RWPE1 (cell line): ENCODE measurements at places on chromosomes 1 and 21.

DNA sequence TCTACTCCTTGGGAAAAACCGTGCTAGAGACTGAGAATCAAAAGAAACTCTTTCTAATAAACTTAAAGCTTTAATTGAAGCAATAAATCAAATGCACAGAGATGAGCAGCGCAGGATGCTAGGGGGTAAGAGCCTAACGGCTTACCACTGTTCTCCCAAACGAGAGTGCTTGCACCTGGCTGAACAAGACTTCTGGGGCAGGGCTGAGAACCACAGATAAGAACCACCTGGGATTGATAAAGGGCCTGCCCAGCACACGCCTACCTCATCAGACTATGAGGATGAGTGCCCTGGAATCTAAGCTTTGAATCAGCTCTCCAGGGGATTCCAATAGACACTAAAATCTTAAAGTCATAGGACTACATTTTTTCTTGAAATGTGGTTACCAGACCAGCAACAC, 43.3 kb downstream of the KRTAP19-8 start:
- DNase-seq = no peak

DNA sequence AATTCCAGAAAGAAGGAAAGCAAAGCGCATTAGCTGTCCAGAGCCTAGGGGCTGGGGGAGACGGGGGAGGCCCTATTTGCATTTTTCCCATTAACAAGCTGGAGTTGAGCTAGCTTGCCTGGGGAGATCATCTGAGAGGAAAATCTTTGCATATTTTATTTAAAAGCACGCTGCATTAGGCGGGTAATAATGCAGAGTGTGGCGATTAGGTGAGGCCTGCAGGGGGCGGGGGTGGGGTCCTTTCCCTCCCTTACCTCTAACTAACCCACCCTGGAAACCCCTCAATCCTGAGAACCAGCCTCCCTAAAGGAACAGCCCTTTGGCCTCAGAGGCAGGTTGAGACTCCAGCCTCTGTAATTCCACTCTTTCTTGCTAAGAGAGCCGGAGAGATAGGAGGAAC, 16.2 kb downstream of the C1orf216 start:
- DNase-seq = no peak

DNA sequence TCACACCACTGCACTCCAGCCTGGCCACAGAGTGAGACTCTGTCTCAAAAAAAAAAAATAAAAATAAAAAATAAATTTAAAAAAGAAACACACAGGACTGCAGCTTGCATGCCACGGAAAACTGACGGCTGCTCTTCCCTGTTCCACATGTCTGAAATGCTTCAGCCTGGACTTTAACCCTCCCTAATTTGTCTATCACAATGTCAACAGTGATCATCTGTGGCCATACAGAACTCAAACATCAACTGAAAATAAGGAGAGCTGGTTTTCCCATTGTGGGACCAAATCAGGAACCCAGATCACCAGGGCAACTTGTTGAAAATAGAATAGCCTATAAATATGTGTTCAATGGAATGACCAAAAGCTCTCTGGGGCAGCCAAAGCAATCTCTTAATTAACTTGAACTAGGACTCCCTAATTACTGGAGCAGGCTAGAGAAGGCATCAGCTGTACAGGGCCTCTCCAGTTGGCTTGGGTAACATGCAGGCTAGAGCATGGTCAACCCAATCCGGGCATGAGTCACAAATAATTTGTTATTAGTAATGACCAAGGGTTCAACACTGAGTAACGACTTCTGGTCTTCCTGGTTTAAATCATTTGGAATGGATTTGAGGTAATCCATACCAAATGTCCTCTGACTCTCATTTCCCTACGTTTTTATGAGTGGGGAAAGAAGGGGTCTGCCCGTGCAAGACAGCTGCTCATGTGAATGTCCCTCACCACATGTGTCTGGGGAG, 62.7 kb upstream of the KAZN start:
- no peak for DNase-seq

DNA sequence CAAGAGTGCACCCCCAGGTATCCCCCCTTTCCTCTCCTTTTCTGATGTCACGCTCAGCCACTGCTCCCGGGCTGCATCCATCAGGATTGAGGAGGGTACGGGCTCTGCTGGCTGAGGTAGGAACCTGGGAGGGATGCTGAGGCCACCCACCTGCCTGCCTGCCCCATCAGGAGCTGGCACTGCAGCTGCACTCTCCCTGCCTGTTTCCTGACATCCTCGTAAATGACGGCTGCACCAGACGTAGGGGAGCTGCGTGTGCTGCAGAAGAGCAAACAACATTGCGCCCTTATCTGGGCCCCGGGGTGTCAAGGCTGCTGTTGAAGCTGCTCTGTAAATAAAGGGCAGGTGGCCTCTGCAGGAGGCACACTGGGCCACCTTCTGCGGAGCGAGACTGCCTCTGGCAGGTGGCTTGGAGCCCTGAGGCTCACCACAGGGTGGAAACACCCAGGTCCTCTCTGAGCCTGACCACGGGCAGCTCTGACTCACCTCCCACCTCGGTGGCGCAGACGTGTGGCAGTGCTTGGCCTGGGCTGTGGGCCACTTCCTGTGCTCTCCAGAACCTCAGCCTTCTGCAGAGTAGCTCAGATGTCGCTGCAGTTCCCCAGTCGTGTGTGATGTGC, 30.9 kb downstream of the SNAP47 start:
- DNase-seq = no peak

DNA sequence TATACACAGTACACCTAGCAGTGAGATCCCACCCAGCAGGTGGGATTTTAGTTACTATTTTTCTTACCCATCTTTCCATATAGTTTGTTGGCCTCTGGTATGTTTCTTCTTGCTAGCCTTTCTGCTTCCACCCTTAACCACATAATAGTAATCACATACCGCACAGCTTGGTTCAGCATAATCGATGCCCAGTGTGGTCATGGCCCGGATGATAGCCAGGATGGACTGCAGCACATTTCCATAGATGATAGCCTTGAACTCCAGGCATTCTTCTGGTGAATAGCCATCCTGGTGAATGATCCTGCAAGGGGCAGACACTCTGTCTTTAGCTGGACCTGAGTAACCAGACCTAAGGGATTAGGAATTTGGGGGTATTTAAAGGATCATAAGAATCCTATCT, 9.5 kb downstream of the GNAT2 start:
- no peak for DNase-seq

DNA sequence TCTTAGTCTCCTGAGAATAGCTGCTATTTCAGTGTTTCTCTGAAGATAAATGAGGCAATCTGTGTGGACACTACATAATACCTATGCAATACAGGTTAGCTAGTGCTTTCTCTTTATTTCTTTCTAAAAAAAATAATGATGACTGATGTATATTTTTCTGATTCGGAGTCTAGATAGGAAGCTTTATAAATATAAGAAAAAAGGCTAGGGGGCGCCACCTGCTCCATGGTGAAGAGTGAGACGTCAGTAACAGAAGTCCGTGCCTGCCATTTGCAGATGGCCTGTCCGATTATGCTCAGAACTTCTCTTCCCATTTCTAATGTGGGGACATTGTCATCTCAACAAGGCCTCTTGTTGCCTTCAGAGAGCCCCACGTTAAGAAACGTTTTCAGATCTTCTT, 26.4 kb downstream of the QSOX1 start:
- no peak for DNase-seq

GRCh38 chr1:174171073-174171472, 11.8 kb downstream of the RABGAP1L start:
- DNase-seq = no peak

DNA sequence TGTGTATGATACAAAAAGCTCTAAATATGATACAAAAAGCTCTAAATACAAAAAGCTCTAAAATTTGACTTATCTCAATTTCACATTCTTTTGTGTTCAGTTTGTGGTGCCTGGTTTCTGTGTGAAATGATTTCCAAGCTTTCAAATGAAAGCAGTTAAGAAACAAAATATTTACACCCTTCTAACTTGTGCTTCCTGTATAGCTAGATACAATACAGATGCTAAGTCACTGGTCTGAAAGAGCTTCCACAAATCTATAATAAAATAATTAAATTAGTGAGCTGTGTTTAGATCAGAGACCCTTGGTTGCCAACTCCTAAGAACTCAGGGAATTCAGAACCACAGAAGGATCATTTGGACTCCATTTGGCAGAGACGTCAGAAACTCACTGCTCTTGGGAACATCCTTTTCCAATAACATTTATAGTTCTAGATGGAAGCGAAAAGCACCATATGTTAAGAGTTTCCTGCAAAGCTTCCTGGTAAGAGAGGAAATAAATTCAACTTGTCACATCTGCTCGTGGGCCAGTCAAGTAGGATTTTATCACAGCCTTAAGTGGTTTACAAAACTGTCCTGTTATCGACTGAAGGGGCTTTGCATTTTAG, 1079.1 kb downstream of the ADGRL2 start:
- DNase-seq = no peak

- DNase-seq = no peak
Observed at GRCh38 chr1:92882819-92883218, 51.0 kb downstream of the RPL5 start.

GRCh38 chr1:84152649-84153056, 8.6 kb downstream of the PRKACB start:
- DNase-seq = no peak

GRCh38 chr1:177289532-177289931, 118.8 kb downstream of the BRINP2 start:
- DNase-seq = peak; percentile 19

DNA sequence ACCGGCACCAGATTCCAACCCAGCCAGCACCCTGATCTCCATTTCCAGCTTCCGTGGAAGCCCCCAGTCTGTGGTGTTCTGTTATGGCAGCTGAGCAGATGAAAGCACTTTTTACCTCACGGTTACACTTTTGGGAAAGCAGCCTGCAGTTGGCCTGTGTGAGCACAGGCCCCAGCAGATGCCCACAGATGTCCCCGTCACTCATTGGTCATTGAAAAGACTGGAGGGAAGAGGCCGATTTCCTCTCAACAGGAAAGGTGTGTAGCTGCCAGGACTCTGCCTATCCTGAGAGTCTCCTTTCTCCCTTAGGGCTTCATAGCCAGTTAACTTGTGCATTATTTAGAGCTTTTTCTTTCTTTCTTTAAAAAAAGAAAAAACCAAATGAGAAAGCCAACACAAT, 123.0 kb downstream of the PCBP3 start:
- no peak for DNase-seq

DNA sequence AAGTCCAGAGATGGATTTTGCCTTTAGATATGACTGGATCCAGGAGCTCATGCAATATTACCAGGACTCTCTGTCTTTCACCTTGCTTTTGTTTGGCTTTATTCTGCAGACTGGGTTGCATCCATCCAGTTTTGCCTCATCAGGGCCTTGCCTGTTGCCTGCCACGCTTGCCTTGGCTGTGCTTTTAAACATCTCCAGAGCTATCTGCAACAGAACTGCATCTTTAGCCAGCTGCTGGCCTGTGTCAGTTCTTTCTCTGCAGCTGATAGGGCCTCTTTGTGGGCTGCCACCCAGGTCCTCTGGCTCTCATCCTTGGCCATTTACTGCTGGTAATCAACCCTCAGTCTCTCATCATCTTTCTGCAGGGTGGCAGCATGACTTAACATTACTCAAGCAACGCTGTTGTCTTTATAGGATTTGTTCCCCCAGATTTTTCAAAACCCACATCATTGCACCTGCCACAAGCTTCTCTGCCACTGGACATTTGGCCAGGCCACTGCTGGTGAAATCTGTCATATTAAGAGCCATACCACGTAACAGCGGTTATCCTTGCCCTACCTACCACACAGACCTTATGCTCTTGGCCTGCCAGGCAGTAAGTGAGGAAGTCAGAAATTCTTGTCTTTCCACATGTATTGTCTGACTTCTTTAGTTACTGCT, 24.4 kb upstream of the HUNK start:
- no peak for DNase-seq

DNA sequence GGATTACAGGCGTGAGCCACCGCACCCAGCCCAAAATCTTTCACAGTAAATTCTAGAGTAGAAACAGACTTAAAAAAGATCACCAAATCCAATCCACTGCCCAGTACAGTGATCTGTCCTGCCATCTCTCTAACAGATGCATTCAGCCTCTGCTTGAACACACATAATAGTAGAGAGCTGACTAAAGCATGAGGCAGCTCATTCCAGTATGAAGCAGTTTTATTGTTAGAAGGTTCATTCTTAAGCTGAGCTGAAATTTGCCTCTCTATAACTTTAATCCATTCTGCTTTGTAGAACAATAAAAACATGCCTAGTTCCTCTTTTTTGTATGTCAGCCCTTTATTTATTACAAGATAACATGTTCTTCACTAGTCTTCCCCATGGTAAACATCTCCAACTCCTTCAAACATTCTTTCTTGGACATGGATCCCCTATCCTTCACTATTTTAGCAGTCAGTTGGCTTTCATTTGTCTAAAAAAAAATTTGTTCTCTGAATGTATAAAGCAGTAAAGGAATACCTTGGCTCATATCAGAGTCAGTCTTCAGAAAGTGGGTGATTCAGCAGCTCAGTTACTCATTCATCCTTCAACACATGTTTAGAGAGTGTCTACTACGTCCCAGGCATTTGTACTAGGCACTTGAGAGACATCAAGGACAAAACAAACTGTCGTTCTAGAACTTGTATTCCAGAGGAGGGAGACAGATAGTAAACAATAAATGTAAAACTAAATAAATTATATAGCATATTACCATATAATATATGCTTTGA, 10.7 kb upstream of the PTBP2 start:
- no peak for DNase-seq

DNA sequence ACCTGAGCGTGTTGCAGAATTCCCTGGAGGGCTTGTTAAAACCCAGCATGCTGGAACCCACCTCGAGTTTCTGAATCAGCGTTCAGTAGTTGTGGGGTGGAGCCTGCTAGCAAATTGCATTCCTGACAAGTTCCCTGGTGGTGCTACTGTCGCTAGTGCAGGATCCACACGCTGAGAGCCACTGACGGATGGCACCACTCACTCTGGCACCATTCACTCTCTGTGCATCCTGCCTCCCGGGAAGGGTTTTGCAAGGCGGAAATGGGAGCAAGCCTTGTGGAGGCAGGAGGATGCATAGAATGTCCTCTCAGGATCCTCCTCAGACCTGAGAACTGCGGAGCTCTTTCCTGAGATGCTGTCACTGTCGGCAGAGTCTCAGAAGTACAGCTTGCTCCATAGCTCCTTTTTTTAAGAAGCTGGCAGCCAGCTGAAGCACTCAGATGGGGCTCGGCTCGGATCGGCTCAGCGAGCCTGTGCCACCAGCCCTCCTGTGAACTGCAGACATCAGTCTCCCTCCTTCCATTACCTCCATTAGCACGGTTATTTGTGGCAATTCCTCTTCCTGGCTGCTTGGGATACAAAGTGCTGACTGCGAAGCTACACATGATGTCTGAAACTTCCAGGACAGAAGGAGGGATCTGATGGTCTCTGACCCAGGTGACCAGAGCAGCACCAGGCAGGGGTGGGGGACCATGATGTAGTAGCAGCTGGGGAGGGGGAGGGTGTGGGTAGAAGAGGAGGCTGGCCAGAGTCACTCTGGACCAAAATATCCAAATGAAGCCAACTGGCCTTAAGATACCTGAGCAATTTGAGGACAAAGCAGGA, 89.6 kb downstream of the C1orf94 start:
- DNase-seq = no peak

- no peak for DNase-seq
Observed at GRCh38 chr1:184890539-184890973, 83.8 kb downstream of the NIBAN1 start.

GRCh38 chr1:232034556-232034955, 408.0 kb downstream of the DISC1 start:
- no peak for DNase-seq

GRCh38 chr21:26806801-26807295, 38.4 kb downstream of the ADAMTS1 start:
- peak; percentile 24 for DNase-seq

GRCh38 chr1:241253471-241253870, 103.5 kb downstream of the RGS7 start:
- DNase-seq = no peak
